ENCODE measurements at places on chromosomes 4 and X.

DNA sequence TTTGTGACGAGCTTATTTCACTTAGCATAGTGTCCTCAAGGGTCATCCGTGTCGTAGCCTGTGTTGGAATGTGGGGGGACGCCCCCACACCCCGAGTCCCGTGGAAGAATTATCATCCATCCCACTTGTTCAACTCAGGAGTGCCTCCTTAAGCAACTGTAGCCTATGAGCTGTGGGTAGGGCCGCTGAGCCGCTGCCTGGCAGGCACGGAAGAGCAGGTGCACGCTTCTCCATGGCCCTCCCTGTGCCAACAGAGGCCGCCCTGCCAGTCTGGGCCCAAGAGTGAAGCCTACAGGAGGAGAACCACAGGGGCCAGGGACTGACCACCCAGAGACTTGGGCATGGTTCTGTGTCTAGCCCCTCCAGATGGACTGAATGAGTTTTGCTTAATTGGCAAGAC, 2.3 kb upstream of the RGS12 start:
- no peak for DNase-seq

- no peak for DNase-seq
Observed at GRCh38 chrX:9003041-9003440, 30.9 kb downstream of the FAM9B start.

- DNase-seq: no peak
Observed at GRCh38 chr4:147123146-147123545, 177.5 kb upstream of the TTC29 start.

DNA sequence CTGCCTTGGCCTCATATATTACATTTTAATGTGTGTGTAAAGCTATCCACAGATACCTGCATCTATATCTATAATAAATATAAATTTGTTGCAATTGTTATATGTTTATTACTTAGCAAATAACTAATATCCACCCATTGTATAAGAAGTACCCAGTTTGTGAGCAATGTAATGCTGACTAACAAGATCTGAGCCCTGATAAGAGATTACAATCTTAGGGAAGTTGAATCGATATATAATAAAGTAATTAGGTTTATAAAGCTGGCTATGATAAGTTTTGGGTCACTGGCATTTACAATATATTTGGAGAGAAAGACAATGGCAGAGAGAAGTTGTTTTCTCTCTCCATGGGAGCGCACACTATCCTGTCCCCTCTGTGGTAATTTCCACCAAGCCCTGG, 280.6 kb downstream of the NR3C2 start:
- no peak for DNase-seq

- no peak for DNase-seq
Observed at GRCh38 chr4:1246901-1247863, 1.7 kb downstream of the CTBP1 start.

DNA sequence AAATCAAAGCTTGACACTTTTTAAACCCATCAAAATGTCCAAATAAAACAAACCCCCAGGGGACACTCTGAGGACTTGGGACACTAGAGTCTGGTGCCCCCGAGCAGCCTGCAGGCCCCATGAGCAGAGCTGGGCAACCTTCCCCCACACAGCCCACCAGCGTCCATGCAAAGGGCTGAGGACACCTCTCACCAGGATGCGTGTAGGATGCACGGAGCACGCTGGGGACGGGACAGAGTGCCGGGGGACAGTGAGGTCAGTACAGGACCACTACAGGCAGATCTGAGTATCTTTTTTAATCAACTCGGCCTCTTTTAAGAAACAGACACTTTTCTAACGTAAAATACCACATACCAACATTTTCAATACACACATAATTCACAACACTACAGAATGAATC, 6.9 kb downstream of the GAK start:
- DNase-seq: no peak

DNA sequence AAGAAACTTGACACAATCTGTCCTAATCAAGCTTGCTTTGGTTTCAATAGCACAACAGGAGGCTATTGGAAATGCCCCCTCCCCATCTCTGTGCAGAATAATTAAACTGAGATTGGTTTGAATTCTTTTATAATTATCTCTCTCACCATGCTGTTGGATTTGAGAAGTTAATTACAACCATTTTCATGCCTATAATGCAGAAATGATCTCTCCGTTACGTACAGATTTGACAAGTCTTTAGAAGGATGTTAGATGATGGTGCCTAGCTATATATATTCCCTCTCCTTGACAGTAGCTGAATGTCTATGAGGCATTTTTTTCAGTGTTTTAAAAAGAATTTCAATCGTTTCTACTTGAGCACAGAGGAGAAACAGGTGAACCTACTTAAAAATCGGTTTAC, 488.4 kb upstream of the TECRL start:
- no peak for DNase-seq

DNA sequence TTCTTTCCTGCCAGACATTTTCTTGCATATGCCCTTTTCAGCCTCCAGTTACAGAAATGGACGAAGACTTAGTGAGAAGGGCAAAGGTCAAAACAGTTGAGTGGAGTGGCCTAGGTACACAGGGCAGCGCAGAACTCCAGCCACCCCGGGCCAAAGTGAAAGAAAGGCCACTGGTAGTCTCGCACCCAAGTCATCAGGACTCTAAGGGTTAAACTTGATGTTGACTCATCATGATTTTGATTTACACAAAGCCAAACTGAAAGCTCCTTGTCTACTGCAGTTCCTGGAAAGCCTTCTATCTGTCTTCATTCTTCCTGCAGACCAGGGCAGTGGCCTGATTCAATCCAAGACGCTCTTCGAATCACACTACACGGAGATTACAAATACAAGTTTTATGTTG, 2.6 kb upstream of the IL13RA1 start:
- DNase-seq: no peak

- no peak for DNase-seq
Observed at GRCh38 chr4:67883902-67884301, at the start of gene TMPRSS11D. TSS of gene TMPRSS11D (minus strand) at chr4:67884002. CDS start at chr4:67883933, 69 bp downstream.

- no peak for DNase-seq
Observed at GRCh38 chr4:61301271-61301670, 101.1 kb downstream of the ADGRL3 start.

DNA sequence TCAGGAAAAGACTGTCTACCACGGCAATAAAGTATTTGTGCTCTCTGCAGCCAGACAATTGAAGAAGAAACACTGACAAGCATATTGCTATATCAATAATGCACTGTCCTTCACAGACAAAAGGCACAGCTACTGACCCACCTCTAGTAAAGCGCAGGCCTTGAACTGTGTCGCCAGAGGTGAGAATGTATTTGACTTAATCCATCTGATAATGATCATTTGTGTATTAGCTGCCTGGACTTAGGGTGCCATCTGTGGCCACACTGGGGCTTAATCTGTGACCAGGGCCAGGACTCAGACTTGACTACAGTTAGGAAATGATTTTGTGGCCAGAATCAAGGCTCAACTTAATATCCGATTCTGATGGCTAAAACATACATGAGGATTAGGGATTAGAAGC, 260.4 kb downstream of the SMARCA1 start:
- no peak for DNase-seq

- no peak for DNase-seq
Observed at GRCh38 chr4:113763029-113763285, 1.4 kb upstream of the CAMK2D start.

- no peak for DNase-seq
Observed at GRCh38 chrX:86014421-86014820, 32.9 kb downstream of the CHM start.

- no peak for DNase-seq
Observed at GRCh38 chr4:183330841-183331240, 8.6 kb upstream of the CLDN24 start.

All from anterior cingulate cortex (tissue), 58 donors.